ENCODE measurements at places on chromosomes 16 and 17.
A peak's percentile ranks its signal among the peaks of the same experiment; 100 is the strongest.

- DNase-seq: peak; percentile 66
Measured at GRCh38 chr17:47776330-47777197, 43.5 kb downstream of the TBX21 start.

DNA sequence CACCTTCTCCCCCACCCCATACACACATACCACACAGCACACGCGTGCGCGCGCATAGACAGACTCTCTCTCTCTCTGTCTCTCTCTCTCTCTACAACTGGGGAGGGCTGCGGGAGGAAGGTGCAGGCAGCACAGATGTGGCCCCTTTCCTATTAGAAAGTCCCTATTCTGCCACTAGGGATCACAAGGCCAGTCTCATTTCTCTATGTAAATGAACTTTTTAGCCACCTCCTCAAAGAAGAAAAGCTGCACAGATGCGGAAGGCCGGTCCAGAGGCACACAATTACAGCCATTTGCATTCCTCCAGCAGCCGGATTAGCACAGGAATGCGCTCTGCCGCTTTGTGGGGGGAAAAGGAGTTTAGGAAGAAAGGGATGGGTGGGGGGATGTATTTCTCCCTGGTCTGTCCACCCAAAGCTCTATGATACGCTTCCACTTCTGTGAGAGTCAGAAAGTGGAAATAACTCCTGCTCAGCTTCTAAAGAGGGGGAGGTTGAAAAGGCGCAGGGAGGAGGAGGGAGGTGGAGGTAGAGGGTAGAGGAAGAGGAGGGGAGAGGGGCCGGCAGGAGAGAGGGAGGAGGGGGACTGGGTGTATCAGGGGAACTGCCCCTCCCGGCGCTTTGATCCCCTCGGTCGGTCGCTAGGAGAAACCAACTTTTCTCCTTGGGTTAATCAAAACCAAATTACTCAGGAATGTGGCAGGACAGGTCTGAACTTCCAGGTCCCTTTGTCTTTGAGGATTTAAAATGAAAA, 11.7 kb downstream of the ZFHX3 start:
- no peak for DNase-seq

- DNase-seq: no peak
Measured at GRCh38 chr16:47046726-47047523, 73.5 kb upstream of the DNAJA2 start.

GRCh38 chr16:81035975-81036750, 521 bp downstream of the ATMIN start:
- peak; percentile 69 for DNase-seq

DNA sequence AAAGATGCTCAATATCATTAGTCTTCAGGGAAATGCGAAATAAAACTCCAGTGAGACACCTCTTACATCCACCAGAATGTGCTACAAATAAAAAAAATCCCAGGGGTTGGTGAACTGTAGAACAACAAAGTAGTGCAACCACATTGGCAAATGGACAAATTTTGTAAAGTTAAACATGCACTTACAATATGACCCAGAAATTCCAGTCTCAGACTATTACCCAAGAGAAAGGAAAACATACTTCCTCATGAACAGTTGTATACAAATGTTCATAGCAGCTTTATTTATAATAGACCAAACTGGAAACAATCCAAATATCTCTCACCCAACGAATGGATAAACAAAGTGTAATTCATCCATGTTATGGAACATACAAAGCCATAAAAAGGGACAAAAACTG, 239.5 kb downstream of the ABCC12 start:
- no peak for DNase-seq

GRCh38 chr16:6852643-6853225, 479.9 kb upstream of the RBFOX1 start:
- DNase-seq: no peak

DNA sequence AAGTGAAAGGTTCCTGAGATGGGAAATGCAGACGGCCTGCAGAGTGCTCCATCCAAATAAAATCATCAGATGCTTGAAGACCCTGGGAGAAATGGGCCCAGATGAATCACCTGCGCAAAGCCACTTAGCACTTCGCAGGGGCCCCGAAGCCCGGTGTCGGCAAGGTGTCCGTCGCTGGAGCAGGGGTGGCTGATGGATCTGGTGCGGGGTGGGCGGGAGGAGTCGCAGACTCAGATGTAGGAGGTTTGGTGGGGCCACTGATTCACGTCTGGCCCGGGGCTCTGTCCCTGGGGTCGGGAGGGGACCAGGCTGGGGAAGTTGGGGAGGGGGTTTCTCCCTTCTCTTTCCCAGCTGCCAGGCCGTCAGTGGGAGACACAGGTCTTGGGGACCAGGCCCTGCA, 21.6 kb upstream of the SSTR5 start:
- DNase-seq: no peak

GRCh38 chr16:10942352-10943063, at the start of gene DEXI:
Gene DEXI, minus strand, starts transcription at chr16:10942468. Its CDS starts 463 bp downstream, at chr16:10942005.
- peak; percentile 97 for DNase-seq

DNA sequence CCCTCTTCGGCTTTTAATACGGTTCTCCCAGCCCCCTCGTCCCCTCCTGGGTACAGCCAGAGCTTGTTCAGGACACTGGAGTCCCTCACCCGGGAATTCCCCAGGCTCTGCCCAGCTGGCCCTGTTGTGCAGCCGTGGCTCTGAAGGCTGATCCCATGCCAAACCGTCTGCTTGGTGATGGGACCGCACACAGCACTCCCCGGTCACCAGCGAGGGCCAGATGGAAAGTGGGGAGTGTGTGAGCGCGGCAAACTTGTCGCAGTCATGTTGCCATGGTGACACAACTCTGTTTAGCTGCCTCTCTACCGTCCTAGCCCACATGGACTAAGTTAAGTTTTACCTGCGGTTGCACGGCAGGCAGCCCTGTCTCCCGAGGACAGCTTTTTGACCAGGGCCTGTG, 107.9 kb downstream of the RAP1GAP2 start:
- peak; percentile 58 for DNase-seq

- no peak for DNase-seq
Measured at GRCh38 chr16:2825906-2826305, 4.2 kb upstream of the ZG16B start.

DNA sequence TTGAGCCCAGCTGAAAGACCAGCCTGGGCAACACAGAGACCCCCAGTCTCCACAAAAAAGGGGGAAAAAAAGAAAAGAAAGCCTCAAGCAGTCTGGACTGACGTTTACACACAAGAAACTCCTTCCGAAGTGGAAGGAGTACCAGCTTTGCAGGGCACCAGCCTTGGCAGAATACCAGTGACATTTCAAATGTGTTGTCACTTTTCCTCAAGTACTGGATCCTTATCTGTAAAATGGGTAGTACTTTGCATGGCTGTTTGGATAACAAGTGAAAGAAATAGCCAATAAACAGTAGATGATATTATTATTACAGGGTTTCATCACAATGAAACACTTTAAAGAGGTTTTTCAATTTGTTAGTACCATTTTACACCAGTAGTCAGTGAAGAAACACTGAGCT, 14.2 kb downstream of the YWHAE start:
- DNase-seq: no peak

- DNase-seq: no peak
Measured at GRCh38 chr17:1997289-1997926, 27.7 kb downstream of the RTN4RL1 start.

GRCh38 chr17:32588982-32589381, 102.2 kb downstream of the CDK5R1 start:
- DNase-seq: peak; percentile 9

DNA sequence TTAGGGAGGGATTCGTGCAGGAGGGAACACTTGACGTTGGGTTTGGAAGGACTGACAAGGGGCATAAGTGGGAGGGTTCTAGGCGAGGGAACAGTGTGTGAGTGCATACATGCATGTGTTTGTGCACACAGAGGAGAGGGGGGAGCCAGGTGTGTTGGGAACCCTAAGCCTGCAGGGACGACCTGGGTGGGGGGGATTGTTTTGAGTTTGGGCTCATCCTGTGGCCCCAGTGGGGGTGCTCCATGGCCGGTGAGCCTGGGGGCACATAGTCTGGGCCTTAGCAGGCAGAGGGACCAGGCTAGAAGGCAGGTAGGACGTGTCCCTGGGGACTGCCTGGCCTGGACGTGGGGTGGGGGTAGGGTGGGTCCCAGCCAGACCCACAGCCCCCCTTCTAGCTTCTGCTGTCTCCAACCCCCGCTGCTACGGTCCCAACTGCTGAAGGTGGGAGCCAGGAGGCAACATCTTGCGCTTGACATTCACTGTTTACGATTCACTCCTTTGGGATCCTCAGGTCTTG, 11.9 kb upstream of the RASD1 start:
- no peak for DNase-seq

GRCh38 chr16:46688654-46689364, at the start of gene VPS35:
Gene VPS35, minus strand, starts transcription at chr16:46689178. Its CDS starts 45 bp downstream, at chr16:46689133.
- DNase-seq: peak; percentile 100

DNA sequence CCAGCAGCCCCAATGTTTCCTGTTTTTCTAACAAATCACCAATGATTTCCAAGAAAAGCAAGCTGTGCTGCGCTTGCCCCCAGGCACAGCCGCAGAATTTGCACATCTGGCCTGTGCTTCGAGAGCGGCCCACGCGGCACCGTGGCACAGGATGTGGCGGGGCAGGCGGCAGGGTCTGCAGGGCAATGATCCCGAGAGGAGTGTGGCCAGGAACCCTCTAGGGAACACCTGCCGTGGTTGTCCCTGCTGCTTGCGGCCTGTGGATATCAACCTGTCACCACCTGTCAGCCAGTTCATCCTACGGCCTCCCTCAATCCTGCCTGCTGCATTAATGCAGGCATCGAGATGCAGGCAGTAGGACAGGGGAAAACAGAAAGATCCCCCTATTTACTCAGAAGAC, 24.0 kb downstream of the PIK3R5 start:
- no peak for DNase-seq

GRCh38 chr17:78010759-78011158, 52.3 kb downstream of the TNRC6C start:
- DNase-seq: no peak

DNA sequence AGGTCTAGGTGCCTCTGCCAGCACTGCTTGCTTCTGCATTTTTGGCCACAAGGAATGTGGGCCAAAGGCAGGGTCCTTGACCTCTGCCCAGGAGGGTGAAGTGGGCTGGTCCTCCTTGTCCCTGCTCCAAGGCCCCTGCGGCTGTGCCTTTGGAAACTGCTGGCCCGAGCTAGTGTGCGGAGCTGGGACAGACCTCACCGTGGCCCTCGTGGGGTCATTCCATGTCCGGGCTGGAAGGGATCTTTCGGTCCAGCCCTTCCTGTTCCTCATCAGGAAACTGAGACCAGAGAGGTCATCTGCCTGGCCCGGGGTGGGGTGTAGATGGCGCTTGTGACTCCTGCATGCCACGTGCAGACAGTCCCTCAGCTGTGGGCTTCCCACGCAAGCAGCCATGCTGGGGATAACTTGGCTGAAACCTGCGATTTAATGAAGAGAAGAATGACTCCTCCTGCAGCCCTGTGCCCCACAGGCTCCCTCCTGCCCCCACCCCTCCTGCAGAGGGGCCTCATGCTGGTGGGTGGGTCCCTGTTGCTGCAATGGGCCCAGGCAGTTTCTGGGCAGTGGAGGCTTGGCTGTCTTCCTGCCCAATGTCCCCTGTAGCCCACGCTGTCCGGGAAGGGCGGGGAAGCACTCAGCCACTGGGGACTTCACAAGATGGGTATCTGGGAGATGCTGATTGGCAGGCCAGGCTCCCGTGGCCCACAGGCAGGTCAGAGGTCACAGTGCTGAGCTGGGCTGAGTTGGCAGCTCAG, 245.2 kb downstream of the SEC14L1 start:
- peak; percentile 64 for DNase-seq
